T-cell (primary cell): ENCODE measurements at places on chromosomes 16 and 17.

DNA sequence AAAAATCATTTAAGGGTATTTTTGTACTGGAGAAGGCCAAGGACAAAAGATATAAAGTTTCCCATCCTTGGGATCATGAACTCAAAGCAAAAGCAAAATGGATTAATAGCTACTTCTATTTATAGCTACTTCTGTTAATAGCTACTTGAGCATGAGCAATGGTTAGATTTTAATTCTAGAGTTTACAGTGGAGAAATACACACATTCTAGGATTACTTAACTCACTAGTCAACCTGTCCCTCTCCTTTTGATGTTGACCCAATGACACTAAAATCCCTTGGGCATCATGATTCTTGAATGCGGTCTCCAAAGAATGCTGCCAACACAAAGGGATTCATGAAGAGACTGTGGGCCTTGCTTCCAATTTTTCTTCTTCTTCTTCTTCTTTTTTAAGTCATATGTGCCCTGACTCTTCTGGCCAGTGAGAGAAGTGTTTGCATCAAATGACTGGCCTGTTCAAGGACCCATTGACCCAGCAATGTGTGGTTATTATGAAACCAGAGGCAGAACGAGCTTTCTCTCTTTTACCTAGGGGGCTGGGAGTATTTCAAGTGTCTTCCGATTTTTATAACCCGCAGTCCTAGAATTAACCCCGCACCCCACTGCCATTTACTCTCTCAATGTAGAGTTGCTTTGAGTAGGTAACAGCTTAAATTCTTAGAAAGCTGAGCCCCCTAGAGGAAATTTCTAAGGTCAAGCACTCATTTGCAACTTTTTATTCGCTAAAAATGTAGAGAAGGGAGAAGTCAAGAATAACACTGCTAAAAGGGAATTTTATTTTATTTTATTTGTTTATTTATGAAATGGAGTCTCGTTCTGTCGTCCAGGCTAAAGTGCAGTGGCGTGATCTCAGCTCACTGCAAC, 34.6 kb downstream of the OTOA start:
- no peak for DNase-seq

GRCh38 chr17:56735842-56736241, 97.9 kb downstream of the C17orf67 start:
- DNase-seq: no peak

DNA sequence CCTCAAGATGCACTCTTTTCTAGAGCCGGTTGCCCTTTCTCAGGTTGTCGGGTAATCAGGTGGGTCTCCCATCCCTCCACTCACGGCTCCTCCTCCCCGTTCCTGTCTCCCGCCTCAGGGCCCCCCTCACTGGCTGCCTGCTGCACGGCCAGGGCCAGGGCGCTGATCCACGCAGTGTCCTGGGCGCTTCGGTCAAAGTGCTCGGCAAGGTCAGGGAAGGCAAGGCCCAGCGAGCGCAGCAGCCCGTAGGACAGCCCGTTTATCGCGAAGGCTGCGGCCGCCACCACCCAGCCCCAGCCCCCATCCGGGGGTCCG, 753 bp downstream of the SLC16A11 start:
- no peak for DNase-seq

DNA sequence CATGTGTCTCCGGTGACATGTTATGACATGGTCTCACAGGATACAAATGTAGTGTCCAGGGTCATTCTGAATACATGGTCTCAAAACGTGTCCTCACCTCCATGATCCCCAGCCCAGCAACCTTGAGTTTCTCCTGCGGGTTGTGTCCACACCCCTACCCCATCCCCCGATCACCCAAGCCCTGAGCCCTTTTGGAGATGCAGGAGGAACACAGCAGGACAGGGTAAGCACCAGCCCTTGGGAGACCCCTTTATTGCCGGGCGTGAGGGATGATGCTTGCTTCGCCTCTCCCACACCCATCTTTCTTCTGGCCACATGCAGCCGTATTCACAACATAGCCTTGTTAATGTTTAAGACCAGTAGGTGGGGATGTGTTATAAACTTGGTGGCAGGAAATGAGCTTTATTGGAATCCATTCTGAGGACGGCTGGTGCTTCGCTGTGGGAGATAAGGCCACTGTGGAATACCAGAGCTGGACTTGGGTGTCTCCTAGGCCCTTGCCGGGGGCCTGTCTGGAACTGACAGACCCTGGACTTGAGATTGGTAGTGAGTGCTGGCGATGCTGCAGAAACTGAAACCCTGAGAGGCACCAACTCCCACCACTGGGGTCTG, 5.5 kb downstream of the TMEM132E start:
- DNase-seq: no peak

GRCh38 chr17:57549468-57549867, 195.6 kb downstream of the CCDC182 start:
- no peak for DNase-seq
